ENCODE measurements at places on chromosomes 1 and 21.

DNA sequence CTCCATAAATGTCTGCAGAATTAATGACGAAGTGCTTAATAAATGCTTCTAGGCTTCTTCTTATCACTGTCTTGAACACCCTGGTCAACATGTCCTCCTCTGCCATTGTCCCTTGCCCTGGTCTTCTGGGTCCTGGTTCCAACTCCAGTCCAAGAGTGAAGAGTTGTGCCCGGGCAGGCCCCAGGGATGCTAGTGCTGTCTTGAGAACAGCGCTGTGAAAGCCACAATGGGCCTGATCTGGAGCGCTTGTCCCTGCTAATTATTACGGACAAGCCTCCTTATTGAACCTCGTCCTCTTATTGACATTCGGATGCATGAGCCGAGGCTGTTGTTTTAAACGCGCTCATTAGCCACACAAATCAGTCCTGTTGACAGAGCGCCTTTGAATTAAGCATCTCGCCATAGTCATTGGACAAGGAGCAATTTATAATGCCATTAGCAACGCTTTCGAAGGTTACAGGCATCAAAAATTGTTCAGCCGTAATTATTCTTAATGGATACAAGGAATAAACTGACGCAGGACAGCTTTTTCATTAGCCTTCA, 211.6 kb upstream of the POU3F1 start:
- no peak for DNase-seq

- no peak for DNase-seq
Measured at GRCh38 chr1:47401761-47402160, 14.3 kb upstream of the FOXE3 start.

DNA sequence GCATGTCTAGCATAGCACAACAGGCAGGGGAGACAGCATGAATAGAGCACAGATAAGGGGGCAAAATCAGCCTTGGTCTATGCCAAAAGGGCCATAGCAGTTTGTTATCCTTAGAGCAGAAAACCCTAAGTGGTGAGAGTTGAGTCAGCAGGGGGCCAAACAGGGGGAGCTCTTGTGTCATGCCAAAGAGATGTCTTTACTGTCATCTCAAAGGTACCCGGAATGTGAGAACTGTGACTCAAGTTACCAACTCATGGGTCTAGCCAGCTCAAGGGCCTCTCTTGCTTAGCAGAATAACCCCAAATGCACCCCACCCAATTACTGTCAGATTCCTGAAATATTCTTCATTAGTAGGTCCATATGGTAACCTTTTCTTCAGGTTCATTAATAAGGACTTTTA, 45.9 kb upstream of the NRDC start:
- DNase-seq, result no peak

- peak; percentile 44 for DNase-seq
Measured at GRCh38 chr1:225987491-225988316, 11.4 kb downstream of the SDE2 start.

DNA sequence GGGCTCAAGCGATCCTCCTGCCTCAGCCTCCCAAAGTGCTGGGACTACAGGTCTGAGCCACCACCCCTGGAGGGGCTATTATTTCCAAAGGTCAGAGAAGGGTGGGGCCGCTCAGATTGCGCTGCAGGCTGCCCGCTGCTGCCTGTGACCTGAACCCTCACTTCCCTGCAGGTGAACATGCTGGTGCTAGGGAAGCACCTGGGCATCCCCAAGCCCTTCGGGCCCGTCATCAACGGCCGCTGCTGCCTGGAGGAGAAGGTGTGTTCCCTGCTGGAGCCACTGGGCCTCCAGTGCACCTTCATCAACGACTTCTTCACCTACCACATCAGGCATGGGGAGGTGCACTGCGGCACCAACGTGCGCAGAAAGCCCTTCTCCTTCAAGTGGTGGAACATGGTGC, 8.6 kb upstream of the PADI6 start:
- DNase-seq, result no peak
